ENCODE measurements at places on chromosomes 3 and 15. TPM values are rescaled to one million over a fixed set of nuclear protein-coding genes. Genes with fewer than 3 reads are reported as not detected.

DNA sequence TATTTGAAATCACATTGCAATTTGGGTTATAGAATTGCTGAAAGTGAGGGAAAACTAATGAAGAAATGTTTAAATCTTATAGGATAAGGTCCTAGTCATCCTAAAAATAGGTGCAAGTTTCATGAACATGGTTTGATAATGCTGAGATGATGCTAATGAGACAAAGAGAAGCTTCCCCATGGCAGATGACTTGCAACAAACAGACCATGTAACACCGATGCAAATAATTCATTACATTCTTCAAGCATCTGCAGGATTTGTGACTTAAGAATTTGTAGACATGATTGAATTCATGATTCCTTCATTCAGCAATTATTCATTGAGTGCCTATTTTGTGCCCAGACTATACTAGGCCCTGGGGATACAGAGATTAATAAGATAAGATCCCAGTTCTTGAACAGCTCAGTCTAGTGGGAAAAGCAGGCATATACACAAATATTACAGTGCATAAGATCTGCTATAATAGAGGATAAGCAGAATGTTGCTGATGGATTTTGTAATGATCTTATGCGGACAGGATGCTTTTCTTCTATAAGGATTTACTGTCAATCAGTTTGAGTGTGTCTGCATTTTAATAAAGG lies 367.9 kb upstream of the GBE1 start:
- no peak for DNase-seq

DNA sequence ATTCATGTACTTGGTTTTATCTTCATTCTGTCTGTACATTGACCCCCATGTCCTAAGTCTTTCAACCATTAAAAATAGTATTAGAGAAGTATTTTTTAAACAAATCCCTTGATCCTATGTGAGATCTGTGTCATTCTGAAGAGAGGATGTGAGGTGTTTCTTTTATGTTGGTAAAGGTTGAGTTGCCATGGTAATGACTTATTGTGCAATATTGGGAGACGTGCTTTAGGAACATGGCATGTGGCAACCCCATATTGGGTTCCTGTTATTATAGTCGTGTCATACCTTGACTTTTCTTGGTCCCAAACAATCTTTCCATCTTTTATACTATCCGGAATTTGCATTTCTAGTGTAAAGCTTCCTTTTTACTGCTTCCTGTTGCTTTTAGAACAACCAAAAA lies 203.1 kb downstream of the KCNAB1 start:
- no peak for DNase-seq

DNA sequence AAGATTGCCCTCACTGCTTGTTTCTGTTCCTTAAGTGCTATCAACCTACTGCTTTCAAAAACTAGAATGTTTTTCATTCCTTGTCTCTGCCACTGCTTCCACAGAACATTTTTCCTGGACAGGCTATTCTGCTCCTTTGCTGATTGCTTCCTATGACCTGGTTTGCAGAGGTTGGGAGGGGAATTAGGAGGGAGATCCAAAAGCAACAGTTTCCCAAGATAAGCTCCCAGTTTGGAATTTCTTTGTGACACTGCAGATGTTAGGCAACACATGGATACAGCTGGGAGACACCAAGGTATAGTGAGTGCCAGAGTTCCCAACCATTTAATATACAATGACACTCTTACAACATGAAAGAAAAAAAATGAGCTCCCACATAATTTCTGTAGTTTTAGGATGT lies 1036.5 kb downstream of the ROBO2 start:
- DNase-seq, result no peak

Gene GATM
- total RNA-seq, result 0.25 TPM

GRCh38 chr3:172087198-172087597 lies 47.8 kb downstream of the FNDC3B start:
- DNase-seq, result no peak

GRCh38 chr3:172159962-172160538 lies 120.7 kb downstream of the FNDC3B start:
- no peak for DNase-seq

GRCh38 chr15:31214158-31214863 lies 112.3 kb upstream of the KLF13 start:
- no peak for DNase-seq

GRCh38 chr3:119084371-119085069 lies 49.9 kb upstream of the IGSF11 start:
- no peak for DNase-seq

DNA sequence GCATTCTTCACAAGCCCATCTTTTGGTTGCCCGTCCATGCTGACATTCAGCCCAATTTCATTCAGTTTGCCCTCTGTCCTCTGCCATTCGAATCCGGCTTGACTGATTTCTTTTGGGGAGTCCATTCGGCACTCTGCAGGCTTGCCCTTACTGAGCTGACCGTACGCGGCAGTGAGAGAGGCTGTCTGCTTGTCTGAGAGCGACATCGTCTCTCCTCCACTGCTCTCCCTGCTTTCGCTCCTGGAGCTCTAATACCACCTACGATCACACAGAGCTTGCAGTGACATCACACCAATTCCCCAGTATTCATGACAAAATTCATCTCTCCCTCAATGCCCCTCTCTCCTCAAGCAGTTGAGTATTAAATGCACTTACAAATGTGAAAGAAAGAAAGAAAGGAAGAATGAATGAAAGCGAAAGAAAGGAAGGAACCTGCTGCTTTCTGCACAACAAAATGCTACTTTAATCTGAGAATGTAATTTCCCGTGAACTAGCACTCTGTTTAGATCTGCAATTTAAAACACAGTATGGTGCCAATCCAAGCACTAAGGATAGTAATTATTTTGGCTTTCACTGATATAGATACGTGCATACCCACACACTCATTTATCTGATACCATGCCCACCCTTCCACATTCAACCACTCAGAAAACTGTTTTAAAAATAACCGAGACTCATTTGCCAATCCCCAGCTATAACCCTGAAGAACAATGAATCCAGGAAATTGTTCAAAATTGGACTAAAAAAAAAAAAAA lies 89.5 kb downstream of the DHX30 start:
- DNase-seq, result no peak

DNA sequence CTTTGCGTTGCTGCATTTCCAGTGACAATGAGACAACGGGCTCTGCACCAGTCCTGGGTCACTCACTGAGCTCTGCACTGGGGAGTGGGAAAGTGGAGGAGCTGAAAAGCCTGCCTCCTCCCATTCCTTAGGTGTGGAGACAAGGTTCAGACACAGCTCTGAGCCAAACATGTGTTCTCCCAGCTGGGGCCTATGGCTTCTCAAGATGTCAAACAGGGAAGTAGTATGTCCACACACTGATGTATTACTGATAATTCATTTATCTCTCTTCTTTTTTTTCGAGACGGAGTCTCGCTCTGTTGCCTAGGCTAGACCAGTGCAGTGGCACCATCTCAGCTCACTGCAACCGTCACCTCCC lies 90.2 kb upstream of the SLC4A7 start:
- DNase-seq, result no peak

DNA sequence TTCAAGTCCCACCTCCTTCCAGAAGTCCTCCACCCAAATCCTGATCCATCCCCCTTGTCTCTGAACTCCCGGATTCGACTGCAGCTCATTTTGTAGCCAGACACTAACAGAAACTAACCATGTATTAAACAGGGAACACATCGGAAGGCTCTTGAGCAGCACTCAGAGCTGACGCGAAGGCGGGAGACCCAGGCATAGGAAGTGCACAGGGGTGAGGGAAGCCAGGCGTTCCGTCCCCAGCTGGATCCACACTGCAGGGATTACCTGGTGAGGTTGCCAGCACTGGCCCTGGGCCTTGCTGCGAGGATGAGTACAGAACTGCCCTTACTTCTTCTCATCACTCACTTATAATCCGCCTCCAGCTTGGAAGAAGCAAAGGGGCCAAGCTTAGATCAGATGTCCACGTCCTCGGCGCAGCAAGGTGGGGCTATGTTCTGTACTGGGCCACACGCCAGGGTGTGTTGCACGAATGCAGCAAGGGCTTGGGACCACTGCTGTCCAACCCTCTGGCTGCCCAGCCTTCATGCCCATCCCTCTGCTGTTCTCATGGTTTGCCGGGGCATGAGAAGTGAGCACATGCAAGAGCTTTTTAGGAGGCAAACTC lies 124.2 kb upstream of the SMAD3 start:
- DNase-seq, result no peak

GRCh38 chr3:112640276-112640929 lies 540 bp downstream of the CCDC80 start:
- no peak for DNase-seq

Gene CILP
- not detected for total RNA-seq

DNA sequence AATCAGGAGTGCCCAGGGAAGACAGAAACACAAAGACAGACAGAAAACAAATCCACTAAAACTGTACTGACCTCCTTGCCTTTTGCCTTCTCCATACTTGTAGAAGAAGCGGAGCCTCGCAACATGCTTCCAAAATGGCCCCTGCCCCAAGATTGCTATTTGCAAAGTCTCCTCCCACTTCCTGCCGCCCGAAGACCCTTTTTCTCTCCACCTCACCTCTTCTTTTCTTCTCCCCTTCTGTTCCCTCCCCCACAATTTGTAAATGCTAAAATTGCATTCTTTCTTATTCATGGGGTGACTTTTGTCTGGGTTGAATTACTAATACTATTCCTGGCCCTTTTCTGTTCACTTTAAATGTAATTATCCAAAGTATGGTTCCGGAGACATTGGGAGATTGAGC lies at the start of gene DPPA4:
Gene DPPA4, minus strand, starts transcription at position 154 of the 400 bp plus-strand sequence. Its CDS starts 29 bp downstream, at position 125.
- no peak for DNase-seq

DNA sequence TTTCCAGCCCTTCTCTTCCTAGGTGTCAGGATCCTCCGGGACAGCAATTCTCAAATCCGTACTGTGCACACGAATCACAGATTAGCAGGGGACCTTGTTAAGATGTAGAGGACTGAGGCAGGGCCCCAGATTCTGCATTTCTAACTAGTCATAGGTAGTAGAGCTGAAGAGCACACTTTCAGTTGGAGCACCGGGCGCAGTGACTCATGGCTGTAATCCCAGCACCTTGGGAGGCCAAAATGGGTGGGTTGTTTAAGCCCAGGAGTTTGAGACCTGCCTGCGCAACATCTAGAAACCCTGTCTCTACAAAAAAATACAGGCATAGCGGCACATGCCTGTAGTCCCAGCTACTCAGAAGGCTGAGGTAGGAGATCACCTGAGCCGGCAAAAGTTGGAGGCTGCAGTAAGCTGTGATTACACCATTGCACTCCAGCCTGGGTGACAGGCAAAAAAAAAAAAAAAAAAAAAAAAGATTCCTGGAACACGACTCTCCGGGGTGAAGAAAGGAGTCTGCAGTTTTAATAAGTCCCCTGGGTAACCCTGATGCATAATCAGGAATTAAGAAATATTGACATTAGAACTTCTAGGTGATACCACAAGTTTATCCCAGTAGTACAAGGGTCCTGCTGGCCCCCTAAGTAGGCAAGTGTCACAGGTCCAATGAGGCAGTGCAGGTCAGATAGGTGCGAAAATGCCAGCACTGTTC lies 21.4 kb upstream of the IGDCC3 start:
- DNase-seq, result no peak

- DNase-seq, result no peak
Observed at GRCh38 chr15:42921342-42921731, 759 bp upstream of the TTBK2 start.

GRCh38 chr15:38563723-38564519 lies 693 bp downstream of the RASGRP1 start:
- peak; percentile 32 for DNase-seq

Gene SLC27A2
- 18.7 TPM for total RNA-seq

Gene NR2E3
- total RNA-seq, result 0.37 TPM

Gene IL20RB
- total RNA-seq, result 8.8 TPM
